Stimulated activated CD8-positive, alpha-beta memory T cell treated with anti-CD3 and anti-CD28 coated beads, Interleukin-4, amount 100 ng/mL, for 1 hour (primary cell): ENCODE measurements at places on chromosomes 4 and X.

DNA sequence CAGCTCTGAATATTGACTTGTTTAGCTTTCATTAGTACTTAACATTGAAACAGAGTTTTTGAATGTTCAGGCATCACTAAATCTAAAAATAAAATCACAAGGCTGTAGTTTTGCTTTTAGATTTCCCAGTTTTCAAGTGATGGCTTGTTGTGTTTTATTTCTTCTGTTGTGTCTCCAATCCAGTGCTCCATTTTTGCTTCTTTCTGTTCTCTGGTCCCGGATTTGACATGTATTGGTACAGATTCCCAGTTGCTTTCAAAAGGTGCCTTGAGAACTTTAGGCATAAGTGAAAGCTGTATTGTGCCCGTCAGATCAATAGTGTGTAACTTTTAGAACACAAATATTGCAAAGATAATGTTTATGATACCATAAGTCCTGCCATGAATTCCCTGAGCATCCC lies 53.2 kb downstream of the ARHGAP10 start:
- DNase-seq: no peak

DNA sequence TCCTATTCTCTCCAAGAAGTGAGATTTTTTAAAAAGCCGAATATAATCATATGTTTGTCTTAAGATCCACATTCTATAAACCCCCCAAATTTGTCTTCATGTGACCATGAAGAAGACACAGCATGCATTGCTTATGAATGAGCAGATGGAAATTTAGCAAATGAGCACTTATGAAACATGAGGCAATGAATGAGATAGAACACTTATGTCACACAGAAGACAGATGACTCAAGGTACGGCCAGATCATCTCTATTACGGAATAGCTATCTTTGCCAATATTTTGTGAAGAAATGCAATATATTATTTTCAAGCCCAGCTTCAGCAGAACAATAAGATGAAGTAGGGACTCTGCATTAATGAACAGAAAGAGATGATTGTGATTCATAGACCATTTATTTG lies 21.4 kb downstream of the PHEX start:
- no peak for DNase-seq

GRCh38 chr4:142845293-142846107 lies 601 bp downstream of the INPP4B start:
- DNase-seq: no peak

- no peak for DNase-seq
Measured at GRCh38 chr4:180665994-180666824, 1577.0 kb upstream of the TENM3 start.

DNA sequence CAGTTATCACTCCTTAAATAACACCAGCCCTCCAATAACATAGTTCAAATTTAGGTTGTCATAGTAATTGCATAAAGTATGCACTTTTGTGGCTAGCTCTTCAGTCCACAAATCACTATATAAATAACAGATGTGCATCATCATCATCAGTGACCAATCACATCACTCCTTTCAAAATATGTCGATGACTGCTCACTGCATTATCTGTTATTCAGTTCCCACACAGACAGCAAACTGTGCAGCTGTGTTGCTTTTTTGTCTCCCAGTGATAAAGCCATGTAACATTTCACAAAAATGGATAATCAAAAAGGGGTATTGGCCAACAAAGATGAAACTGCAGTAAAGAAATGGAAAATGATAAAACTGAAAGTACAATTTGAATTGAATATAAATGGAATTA lies 205.4 kb downstream of the DCLK2 start:
- DNase-seq: no peak

- DNase-seq: no peak
Measured at GRCh38 chr4:187491959-187492358, 503.6 kb upstream of the ZFP42 start.

- no peak for DNase-seq
Measured at GRCh38 chrX:30577362-30577991, at the start of gene TASL. Gene TASL, minus strand, starts transcription at chrX:30577766. Its CDS starts 17,411 bp downstream, at chrX:30560355.

DNA sequence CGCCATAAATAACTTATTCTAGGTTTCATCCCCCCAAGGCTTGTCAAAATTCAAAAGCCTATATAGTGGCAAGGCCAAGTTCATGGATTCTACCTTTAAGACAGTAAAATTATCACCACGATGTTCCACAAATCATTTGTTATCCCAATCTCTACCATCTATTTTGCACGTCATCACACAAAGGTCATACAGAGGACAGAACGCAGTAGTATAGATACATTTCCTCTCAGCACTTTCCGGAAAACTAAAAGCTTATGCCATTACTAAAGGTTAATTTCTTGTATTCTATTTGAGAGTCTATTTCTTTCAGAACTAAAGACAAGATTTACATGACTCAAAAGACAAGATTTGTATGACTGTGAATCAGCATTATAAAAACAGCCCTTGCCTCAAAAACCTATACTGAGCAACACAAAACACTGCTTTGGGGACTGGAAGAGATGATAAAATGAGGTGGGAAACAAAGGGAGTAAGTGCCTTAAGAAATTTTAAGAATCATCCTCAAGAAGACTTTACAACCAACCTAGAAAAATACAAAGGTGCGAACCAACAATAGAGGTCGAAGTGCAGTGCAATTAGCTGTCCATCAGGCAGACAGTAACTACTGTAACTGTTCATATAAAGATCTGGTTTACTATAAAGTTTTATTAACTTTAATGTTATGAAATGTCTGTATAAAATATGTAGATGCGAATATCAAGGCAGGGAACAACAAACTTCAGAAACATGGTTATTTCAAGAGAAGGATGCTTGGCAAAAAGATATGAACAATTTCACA lies 7.6 kb downstream of the UBE2D3 start:
- DNase-seq: no peak

GRCh38 chrX:10134921-10135320 lies 21.9 kb upstream of the CLCN4 start:
- DNase-seq: no peak

DNA sequence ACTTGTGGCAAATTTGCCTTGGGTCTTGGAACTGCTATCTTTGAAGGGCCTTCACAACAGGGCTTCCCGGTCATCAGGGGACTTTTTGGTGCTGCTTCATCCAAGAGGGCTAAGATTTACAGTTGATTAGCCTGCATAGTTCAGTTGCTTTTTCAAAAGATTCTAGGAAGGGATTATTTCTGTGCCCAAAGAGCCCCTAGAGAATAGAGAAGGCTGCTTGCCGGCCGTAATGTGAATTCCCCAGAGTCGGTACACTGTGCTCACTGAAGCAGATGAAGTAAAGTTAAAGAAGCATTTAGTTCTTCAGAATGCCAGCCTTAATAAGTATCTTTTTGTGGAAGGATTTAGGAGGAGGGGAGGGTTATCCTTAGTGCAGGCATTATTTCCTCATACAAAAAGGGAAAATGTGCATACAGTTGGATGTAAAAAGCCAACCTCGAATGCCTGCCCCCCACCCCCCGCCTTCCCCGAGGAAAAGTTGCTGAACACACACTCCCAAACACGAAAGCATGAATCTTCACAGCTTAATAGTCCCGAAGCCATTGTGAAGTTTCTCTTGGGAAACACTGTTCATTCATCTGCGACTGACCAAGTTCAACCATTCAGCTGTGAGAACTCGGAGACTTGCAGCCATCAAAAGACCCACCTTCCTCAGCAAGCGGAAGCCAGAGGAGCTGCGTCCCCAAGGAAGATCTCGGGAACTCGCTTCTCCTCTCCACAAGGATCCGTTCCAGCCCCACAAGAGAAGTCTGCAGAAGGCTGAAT lies 47.6 kb downstream of the ANOS1 start:
- DNase-seq: no peak

DNA sequence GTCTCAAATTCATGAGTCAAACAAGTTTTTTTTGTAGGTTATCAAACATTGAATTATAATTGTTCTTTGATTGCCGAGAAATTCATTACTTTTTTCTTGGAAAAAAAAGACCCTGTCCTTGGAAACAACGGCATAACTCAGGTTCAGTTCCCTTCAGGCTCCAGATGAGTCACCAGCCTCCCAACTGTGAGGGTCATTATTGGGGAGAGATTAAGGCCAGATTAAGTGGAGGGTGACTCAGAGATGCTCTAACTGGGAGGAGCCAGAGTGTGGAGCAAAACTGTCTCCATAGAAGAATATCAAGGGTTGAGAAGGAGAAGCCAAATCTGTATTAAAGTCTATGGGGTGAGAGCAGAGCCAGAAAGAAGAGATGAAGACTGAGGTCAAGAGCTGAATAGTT lies 9.6 kb downstream of the ADGRG4 start:
- no peak for DNase-seq

DNA sequence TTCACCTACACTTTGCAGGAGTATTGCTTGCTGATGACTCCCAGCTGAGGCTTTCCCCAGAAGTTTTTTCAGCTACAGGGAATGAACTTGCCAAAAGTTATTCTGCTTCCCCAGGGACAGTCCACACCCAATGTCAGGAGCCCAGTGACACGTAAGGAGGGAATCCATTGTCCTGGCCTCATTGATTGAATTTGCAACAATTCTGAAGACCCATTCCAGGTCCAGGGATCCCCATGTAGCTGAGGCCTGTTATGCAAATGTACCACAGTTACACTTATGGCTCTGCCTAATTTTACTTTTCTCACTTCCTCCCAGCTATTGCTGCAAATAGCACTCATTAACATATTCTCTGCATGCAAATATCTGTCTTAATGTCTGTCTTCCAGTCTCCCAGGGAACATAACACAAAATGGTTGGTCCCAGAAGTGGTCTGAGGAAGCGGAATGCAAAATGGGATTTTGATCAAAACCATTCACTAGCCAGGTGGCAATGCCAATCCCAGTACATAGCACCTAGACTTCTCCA lies 113.7 kb upstream of the ACTRT1 start:
- no peak for DNase-seq

DNA sequence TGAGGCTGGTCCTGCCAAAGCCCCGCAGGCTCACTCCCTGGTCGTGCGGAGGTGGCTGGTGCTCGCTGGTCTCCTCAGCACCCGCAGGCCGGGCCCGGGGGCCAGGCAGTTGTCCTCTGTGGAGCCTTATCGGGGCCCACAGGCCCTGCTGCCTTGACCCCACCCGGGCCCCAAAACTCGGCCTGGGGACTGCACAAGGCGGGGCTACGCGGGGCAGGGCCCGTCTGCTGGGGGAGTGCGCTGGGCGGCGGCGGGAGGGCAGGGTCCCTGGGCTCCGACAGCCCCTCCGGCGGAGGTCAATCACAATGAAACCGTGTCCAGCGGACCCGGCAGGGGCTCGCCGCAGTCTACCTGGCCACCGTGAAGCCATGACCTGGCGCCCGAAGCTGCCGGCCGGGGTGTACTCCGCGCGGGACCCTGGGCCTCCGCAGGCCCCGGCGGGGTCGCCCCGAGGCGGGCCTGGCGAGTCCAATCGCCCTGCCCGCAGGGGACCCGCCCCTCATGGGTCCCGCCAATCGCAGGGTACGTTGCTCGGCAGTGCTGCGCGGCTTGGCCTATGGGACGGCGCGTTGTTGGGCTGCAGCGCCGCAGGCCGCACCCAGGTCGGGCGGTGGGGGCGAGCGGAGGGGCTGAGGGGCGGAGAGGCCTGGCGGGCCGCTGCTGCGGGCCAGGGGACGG lies at the start of gene ADD1:
ADD1 (plus strand) TSS at position 582 of the 678 bp plus-strand sequence. CDS start 32,072 bp downstream, outside the sequence.
- DNase-seq: peak; percentile 92

DNA sequence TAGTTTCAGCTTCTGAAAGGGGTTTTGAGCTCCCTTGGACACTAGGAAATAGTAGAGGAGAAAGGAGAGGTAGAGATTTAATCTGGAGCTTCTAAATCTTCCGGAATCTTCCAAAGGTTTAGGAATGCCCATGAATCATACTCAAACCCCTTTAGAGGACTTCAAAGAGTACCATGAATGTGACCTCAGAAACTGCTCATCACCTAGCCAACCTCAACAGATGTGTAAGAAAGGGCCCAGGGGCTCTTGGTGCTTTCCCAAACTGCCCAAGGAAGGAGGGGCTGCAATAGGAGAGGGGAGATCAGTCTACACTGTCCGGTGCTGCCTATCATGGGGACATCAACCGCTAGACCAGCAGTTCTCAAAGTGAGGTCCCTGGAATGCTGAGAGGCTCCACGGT lies 109.1 kb downstream of the RBM47 start:
- DNase-seq: no peak

DNA sequence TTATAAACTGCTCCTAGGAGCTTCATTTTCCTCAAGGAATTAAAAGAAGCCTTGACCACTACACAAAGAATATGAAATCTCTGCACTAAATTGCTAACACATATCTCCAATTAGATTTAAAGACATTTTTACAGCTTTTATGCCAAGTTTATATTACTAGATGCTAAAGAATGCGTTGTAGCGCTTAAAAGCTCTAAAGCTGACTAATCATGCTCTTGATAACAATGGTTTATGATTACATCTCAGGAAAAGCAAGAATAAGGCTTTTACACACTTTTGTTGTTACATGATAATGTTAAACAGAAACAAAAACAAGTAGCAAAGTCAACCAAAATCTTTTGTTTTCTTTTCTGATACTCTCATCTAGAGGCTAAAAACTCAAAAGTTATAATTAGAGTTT lies 44.7 kb downstream of the SLC10A7 start:
- DNase-seq: no peak

GRCh38 chr4:37510626-37511025 lies 175.6 kb downstream of the RELL1 start:
- DNase-seq: no peak

DNA sequence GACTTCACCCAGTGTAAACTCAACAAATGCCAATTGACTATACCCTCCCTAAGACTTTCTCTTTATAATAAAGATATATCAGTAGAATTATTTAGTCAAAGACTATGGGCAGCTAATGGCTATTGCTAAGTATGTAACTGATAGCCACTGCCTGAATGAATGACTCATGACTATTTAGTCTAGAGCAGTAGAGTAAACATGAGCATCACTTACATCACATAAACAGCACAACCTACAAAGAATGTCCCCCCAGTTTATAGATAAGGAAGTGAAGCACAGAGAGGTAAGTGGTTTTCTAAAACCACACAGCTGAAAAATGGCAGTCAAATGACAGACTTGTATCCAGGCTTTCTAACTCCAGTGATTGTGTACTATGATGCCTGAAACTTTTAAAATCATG lies 507.0 kb downstream of the PPARGC1A start:
- DNase-seq: no peak
